ENCODE measurements at places on chromosomes 1 and 21.

GRCh38 chr1:193558491-193559028, 372.1 kb upstream of the B3GALT2 start:
- DNase-seq: no peak

- DNase-seq: no peak
Measured at GRCh38 chr1:9589719-9590157, 1.0 kb downstream of the TMEM201 start.

GRCh38 chr1:3053366-3053980, 15.5 kb upstream of the PRDM16 start:
- no peak for DNase-seq

DNA sequence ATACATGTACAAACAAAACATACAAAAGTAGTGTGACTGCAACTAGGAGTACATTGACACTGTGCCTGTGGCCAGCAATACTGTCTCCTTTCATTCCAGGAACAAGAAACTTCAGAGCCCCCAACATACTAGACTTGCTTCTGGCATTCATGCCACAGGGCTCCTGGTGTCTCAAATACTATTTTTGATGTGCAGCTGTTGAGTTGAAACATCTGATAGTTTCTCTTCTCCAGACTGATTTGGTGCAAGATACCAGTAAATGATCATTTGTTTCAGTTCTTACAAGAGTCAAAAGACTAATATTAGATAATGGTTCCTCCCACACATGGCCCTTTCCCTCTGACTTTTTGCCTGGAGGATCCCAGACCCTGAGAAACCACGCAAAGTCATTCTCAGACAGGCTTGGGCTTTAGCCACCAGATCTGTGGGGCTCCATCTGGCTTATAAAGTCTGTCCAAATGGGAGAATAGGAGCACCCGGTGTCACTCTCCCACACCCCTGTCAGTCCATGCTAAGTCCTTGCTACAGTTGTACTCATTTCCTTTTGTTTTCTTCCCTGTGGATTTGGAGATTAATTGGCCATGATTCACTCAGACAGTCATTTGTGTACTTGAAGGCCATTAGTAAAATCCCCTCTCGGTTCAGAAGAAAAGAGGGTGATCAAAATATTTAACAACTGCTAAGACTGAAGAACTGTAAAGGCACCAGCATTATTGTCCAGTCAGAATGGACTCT, 163.5 kb upstream of the RUNX1 start:
- no peak for DNase-seq

DNA sequence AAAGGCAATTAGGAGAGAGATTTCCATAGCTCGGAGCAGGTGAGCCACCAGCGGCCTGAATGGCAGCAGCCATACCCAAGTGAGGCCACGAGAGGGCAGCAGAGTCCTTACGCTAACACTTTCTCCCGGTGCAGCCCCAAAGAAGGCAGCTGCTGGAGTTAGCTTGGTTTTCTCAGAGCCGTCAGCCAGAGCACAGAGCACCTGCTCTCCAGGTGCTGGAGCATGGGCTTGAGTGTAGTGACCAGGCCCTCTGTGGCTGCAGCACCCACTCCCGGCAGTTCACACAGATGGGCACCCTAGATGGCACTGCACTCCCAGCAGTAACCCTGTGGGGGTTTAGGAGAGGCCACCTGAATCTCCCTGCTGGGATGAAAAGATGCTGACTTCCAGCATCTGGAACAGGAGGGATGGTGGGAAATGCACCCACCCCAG, 45.8 kb downstream of the TMCC2 start:
- peak; percentile 84 for DNase-seq

DNA sequence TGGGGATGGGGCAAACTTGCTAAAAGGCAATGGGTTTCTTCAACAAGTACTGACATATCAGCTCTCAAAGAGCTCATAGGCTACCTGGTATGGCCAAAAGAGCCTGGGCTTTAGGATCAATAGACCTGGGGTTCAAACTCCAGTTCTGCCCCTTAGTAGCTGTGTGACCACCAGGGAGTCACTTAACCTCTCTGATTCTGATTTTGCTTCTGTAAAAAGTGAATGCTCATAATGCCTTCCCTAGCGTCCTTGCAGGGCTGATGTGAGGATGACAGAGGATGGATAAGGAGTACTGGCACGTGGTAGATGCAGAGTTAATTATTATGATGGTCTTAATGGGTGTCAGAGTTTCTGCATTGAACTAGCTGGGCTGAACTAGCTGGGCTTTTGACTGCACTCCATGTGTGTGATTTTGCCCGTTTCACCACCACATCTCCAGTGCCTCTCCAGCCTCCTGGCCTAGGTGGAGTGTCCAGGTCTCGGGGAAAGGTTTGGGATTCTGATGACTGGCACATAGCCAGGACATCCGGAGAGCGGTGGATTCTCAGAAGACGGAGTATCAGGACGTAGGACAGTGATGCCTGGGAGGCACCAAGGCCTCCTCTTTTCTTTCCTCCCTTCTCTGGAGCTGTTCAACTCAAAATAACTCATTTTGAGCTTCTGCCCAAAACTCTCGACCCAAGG, 15.2 kb downstream of the DISP3 start:
- no peak for DNase-seq

GRCh38 chr1:192652159-192652558, 16.2 kb downstream of the RGS13 start:
- no peak for DNase-seq

DNA sequence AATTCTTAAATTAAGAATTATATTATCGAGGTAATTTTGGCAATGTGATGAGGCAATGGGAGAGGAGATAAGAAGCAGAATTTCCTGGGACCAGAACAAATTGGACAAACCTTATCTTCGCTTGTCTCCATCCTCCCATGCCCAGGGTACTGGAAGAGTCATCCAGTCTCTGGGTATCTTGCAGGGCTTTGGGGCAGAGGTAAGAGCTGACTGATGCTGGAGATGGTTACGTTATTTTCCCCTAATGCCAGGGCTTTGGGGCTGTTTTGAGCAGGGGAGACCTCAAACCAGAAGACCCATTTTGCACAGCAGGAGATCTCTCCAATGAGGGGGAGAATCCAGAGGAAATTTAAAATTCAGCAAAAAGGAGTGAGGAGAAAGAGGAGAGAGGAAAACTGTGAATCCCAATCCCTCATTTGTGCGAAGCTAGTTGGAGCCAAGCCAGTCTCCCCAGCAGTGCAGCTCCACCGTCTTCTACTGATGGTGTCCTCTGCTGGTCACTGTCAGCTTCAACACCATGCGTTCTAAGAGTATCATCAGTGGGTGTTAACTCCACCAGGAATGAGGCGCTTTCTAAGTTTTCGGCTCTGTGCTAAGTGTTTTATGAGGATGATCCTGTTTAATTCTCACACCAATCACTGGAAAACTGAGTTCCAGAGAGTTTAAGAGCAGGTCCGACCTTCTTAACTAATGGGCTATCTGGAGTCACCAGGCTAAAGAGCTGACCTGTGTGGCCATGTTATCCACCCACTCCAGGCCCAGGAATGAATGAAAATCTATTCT, 86.8 kb upstream of the CD34 start:
- DNase-seq: peak; percentile 46

DNA sequence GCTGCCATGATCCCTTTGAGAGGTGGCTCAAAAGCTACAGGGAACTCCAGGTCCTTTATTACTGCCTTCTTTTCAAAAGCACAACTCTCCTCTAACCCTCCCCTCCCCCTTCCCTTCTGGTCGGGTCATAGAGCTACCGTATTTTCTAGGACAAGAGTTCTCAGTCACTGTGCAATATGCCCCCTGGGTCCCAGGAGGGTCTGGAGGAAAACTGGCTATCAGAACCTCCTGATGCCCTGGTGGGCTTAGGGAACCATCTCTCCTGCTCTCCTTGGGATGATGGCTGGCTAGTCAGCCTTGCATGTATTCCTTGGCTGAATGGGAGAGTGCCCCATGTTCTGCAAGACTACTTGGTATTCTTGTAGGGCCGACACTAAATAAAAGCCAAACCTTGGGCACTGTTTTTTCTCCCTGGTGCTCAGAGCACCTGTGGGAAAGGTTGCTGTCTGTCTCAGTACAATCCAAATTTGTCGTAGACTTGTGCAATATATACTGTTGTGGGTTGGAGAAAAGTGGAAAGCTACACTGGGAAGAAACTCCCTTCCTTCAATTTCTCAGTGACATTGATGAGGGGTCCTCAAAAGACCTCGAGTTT, 3.1 kb downstream of the BTG2 start:
- no peak for DNase-seq

GRCh38 chr1:207830788-207831187, 78.9 kb downstream of the CD46 start:
- no peak for DNase-seq

DNA sequence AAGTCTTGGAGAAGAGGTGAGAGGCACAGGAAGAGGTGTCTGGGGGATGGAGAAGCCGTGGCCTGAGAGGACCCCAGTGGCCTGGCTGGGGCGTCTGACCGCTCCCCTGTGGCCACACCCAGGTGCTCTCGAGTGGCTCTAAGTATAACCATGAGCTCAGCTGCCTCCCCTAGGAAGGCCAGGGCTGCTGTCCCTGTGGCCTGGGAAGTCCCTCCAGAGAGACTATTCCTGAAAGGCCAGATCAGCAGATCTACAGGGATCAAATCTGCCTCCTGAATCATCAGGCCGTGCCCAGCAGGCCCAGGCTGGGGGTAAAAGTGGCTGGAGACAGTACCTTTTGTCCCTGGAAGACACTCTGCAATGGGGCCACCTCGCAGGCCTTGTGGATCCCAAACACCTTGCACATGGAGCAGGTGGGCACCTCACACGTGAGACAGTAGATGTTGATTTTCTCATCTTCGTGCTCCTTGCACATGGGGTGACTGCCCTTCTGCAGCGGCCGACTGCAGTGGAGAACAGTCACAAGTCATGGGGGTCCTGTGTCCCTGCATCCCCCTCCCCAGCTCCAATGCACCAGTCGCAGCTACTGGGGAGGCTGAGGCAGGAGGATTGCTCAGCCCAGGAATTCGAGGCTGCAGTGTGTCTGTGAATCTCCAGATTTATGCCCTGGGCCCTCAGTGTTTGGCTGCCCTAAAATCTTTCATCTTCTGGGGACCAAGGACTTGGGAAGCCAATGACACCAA, 6.4 kb downstream of the TRIM63 start:
- no peak for DNase-seq

- DNase-seq: peak; percentile 77
Measured at GRCh38 chr1:93878501-93878888, 511 bp downstream of the DNTTIP2 start.

- DNase-seq: no peak
Measured at GRCh38 chr21:41778930-41779600, 12.2 kb upstream of the RIPK4 start.

- no peak for DNase-seq
Measured at GRCh38 chr1:169601096-169601881, 15.0 kb upstream of the F5 start.

GRCh38 chr1:202498542-202498941, 150.0 kb downstream of the PPP1R12B start:
- no peak for DNase-seq

DNA sequence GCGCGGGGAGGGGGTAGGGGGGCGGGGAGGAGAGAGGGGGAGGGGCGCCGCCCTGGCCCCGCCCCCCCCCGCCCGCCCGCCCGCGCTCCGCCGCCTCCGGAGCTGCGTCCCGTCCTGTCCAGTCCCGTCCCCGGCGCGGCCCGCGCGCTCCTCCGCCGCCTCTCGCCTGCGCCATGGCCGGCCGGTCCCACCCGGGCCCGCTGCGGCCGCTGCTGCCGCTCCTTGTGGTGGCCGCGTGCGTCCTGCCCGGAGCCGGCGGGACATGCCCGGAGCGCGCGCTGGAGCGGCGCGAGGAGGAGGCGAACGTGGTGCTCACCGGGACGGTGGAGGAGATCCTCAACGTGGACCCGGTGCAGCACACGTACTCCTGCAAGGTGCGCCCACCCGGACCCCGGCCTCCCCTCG, at the start of gene AGRN:
Gene AGRN (plus strand): TSS at position 121 of the 405 bp plus-strand sequence. CDS start 53 bp downstream, at position 174.
- DNase-seq: peak; percentile 39

DNA sequence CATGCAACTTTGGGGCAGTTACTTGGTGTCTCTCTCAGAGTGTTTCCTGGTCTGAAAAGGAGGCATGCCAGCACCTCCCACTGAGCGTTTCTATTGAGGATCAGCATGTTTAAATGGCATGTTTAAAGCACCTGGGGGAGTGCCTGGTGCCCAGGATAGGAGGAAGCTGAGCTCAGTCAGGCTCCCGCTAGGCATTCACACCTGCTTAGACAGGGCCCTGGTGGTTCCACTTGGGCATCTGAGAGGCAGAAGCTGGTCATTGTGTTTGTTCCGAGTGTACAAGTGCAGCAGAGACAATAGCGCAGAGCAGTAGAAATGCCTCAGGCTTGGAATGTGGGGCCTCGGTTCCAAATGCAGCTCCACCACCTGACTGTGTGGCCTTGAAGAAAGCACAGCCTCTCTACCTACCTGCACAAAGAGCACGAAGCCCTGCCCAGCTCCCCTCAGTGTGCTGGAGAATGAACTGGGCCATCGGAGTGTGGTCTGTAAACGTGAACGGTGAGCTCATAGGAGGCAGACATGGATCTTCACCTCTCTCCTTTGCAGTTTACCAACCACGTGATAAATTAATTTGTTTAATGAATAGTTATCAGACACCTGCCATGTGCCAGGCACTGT, 20.3 kb upstream of the TMEM222 start:
- no peak for DNase-seq

DNA sequence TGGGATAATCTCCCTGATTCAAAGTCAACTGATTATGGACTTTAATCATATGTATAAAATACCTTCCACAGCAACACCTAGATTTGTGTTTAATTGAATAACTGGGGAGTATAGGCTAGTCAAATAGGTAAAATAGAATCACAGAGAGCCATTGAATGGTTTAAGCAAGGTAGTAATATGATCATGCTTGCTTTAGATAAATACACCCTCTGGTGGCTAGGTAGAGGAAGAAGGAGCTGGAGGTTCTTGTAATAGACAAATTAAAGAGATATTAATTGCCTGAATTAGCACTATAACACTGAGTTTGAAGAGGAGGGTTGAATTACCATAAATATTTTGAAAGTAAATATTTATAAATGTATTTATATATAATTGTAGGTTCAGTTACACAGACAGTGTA, 40.3 kb downstream of the DIRAS3 start:
- no peak for DNase-seq

- DNase-seq: peak; percentile 38
Measured at GRCh38 chr1:148363439-148363810, 119.7 kb downstream of the PPIAL4G start.

DNA sequence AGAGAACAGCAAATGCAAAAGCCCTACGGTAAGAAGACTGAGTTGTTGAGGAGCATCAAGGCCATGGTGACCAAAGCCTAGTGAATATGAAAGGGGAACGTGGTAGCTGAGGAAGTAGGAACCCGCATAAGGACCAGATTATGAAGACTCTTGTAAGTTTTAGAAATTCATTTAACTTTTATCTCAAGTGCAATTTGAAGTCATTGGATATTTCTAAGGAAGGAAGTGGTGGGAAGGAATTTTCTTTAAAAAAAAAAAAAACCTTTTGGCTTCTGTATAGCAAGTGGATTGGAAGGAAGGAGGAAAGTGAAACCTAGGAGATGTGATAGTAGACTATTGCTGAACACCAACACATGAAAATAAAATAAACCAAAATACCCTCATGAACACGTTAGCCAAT, 119.0 kb downstream of the TNFSF18 start:
- no peak for DNase-seq

GRCh38 chr1:244246334-244246733, 195.3 kb downstream of the ZBTB18 start:
- no peak for DNase-seq
